Panc1 (cell line): ENCODE measurements at places on chromosomes 5 and 9. TPM values are rescaled to one million over a fixed set of nuclear protein-coding genes. Genes with fewer than 3 reads are reported as not detected.

Gene TXNDC8
- not detected for total RNA-seq

- no peak for DNase-seq
- no peak overlapping the region for H3K4me3 ChIP-seq
- H3K36me3 ChIP-seq: no peaks in the 10 kb centered on the region
- no peaks in the 10 kb centered on the region for H3K27me3 ChIP-seq
- no peaks in the 10 kb centered on the region for H3K4me1 ChIP-seq
- no peak overlapping the region for H3K27ac ChIP-seq
Measured at GRCh38 chr5:177607452-177608192, 7.7 kb downstream of the B4GALT7 start.

DNA sequence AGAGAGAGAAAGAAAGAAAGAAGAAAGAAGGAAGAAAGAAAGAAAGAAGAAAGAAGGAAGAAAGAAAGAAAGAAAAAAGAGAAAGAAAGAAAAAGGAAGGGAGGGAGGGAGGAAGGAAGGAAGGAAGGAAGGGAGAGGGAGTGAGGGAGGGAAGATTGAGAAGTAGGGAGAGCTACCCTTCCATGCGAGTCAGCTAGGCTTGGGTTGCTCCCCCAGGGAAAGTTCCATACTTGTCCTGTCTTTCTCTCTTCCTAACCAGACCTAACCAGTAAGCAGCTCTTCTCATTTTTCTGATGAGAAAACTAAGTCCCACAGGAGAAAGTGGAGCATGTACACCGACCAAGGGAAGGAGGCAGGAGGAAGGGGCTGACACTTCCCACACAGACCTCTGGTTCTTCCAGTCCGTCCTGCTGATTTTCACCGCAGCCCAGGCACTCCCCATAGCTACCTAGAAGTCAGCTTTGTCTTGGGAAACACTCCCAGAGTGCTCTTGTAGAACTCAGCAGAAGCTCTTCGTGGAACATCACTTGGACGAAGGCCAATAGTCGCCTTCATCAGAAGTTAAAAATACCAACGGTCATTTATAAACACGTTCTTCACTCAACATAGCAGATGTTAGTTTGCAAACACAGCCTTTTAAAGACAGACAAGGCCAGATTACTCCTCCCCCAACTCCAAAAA, 29.0 kb upstream of the ENTREP1 start:
- no peak for DNase-seq
- no peak overlapping the region for H3K4me3 ChIP-seq
- no peaks in the 10 kb centered on the region for H3K36me3 ChIP-seq

GRCh38 chr5:168324859-168325630, 33.6 kb downstream of the WWC1 start:
- H3K4me3 ChIP-seq: no peak overlapping the region
- no peaks in the 10 kb centered on the region for H3K27me3 ChIP-seq
- peaks cover 14% of the 10 kb centered on the region for H3K4me1 ChIP-seq
- no peak for DNase-seq

DNA sequence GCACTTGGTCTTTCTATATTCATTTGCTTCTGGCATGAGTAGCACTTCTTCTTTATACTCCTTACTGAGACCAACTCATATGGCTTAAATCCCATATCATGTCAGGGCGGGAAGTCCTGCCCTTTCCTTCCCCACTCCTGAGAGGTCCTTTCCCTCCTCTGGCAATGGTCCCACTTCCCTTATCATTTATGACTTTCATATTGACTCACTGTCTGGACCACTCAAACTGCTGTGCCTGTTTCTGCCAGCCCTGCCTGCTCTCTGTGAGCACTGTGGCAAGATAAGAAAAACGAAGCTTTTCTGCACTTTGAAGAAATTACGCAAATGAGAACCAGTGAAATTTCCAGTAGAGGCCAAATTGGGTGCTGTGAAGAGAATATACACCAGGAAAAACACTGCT, 58.1 kb downstream of the ZNF474 start:
- H3K27ac ChIP-seq: no peak overlapping the region
- no peaks in the 10 kb centered on the region for H3K4me1 ChIP-seq
- no peaks in the 10 kb centered on the region for H3K27me3 ChIP-seq
- H3K4me3 ChIP-seq: no peak overlapping the region

GRCh38 chr9:122133263-122133983, 26.2 kb downstream of the NDUFA8 start:
- H3K36me3 ChIP-seq: no peaks in the 10 kb centered on the region
- H3K27ac ChIP-seq: no peak overlapping the region
- H3K4me3 ChIP-seq: no peak overlapping the region
- no peak for DNase-seq

DNA sequence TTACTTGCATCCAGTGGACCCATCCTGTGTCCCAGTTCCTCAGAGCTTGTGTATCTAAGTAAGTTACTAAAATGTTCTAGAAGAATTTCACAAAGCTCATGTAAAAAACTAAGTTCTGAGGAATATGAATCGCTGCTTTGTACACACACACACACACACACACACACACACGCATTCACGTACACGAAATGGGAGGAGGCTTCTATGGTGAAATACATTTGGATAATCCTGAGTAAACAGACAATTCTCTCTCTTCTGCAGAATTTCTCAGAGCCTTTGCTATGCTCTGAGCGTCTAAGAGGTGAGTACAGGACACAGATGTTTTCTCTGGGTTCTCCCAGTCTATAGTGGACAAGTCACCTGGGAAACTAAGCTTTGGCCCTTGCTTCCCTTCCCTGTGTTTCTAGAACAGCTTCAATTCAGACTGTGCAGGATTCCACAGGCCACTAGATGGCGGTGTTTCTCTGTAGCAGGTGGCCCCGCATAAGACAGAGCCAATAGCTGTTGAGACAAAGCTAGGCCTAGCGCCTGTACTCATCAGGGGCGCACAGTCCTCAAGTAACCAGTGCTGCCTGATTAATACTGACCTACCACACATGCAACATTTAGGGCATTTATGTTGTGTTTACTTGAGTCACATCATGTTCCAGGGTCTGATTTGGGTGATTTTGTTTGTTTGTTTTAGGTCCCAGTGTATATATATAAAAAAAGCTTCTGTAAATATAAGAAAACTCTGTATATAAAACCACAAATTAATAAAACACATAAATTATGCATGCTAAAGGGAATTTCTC, 114.8 kb downstream of the LIFR start:
- no peaks in the 10 kb centered on the region for H3K27me3 ChIP-seq
- no peak overlapping the region; the same call in 1 of the 2 replicates for H3K27ac ChIP-seq
- DNase-seq: peak; percentile 89
- 0 out of 2 replicates have a peak, but pooled peaks cover 5% of the 10 kb centered on the region for H3K4me1 ChIP-seq
- no peak overlapping the region for H3K4me3 ChIP-seq

Gene CCL27
- total RNA-seq: 0.95 TPM

- no peaks in the 10 kb centered on the region for H3K27me3 ChIP-seq
- H3K4me3 ChIP-seq: no peak overlapping the region
- no peaks in the 10 kb centered on the region for H3K36me3 ChIP-seq
- no peak overlapping the region for H3K27ac ChIP-seq
- no peaks in the 10 kb centered on the region for H3K4me1 ChIP-seq
Measured at GRCh38 chr5:28734396-28734795, 1696.0 kb upstream of the CDH9 start.

- H3K36me3 ChIP-seq: no peaks in the 10 kb centered on the region
- no peak overlapping the region for H3K27ac ChIP-seq
- no peaks in the 10 kb centered on the region for H3K4me1 ChIP-seq
- no peaks in the 10 kb centered on the region for H3K27me3 ChIP-seq
- H3K4me3 ChIP-seq: no peak overlapping the region
Measured at GRCh38 chr5:60415443-60415842, 284.5 kb downstream of the DEPDC1B start.

Gene TMC1
- 0.36 TPM for total RNA-seq

DNA sequence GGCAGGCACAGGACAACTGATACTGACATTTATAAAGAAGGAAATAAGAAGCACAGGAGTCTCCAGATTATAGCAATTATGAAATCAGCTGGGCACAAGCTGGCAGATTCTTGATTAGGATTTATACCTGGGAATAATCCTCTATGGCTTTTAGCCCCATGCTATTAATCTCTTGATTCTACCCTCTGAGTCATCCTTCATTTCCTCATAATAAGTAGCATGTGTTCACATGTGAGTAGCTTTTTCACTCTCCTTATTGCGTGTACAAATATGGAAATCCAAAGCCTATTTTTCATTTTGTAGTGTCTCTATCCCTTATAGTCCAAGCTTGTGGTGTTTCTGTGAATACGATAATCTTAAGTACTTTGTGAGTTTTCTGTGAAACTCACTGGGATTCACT, 185.0 kb upstream of the PRLR start:
- no peak overlapping the region for H3K27ac ChIP-seq
- no peaks in the 10 kb centered on the region for H3K4me1 ChIP-seq
- no peak overlapping the region for H3K4me3 ChIP-seq

GRCh38 chr5:12335938-12336337, 431.7 kb upstream of the CTNND2 start:
- no peaks in the 10 kb centered on the region for H3K4me1 ChIP-seq
- no peak for DNase-seq
- no peak overlapping the region for H3K4me3 ChIP-seq

- H3K4me3 ChIP-seq: no peak overlapping the region
- no peaks in the 10 kb centered on the region for H3K27me3 ChIP-seq
- H3K27ac ChIP-seq: no peak overlapping the region
- no peak for DNase-seq
Measured at GRCh38 chr9:119283078-119283794, 86.0 kb downstream of the BRINP1 start.

Gene SGCD
- not detected for total RNA-seq

Gene LHX6
- 0.62 TPM for total RNA-seq

GRCh38 chr5:158699298-158699880, 400.3 kb downstream of the EBF1 start:
- H3K4me3 ChIP-seq: no peak overlapping the region
- DNase-seq: no peak
- no peaks in the 10 kb centered on the region for H3K36me3 ChIP-seq
- peaks cover 6% of the 10 kb centered on the region for H3K27me3 ChIP-seq
- H3K27ac ChIP-seq: no peak overlapping the region
- H3K4me1 ChIP-seq: no peaks in the 10 kb centered on the region

- H3K27ac ChIP-seq: no peak overlapping the region
- H3K4me3 ChIP-seq: no peak overlapping the region
- H3K36me3 ChIP-seq: no peaks in the 10 kb centered on the region
- no peaks in the 10 kb centered on the region; the same call in 1 of the 2 replicates for H3K27me3 ChIP-seq
- H3K4me1 ChIP-seq: no peaks in the 10 kb centered on the region
Measured at GRCh38 chr5:73985145-73985544, 359.1 kb downstream of the ARHGEF28 start.

- peaks cover 4% of the 10 kb centered on the region for H3K4me1 ChIP-seq
- H3K27me3 ChIP-seq: no peaks in the 10 kb centered on the region
- no peak overlapping the region for H3K27ac ChIP-seq
- DNase-seq: no peak
- H3K4me3 ChIP-seq: no peak overlapping the region
Measured at GRCh38 chr9:114558027-114558675, 29.4 kb upstream of the ATP6V1G1 start.

Gene JAKMIP2
- total RNA-seq: not detected

Gene PCDHGA3
- not detected for total RNA-seq

Gene PCDHA4
- total RNA-seq: 3.1 TPM

DNA sequence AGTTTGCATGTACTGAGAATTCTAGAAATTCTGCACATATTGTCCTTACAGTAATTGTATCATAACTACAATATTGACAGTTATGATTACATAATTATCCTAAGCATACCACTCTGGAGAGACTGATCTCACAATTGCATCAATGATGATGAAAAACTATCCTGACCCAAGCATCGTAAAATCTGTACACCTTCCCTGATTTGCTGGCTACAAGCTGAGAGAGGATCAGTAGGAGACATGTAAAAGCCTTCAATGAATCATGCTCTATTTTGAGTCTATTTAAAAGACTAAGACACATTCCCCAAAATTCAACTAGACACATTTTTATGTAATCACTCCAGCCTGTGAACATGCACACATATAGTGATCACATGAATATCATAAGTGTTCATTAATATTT, 1833.8 kb downstream of the EFNA5 start:
- no peaks in the 10 kb centered on the region for H3K4me1 ChIP-seq
- H3K27ac ChIP-seq: no peak overlapping the region
- no peaks in the 10 kb centered on the region for H3K27me3 ChIP-seq
- no peak overlapping the region for H3K4me3 ChIP-seq
- H3K36me3 ChIP-seq: no peaks in the 10 kb centered on the region

Gene DNAJC18
- 8.8 TPM for total RNA-seq

DNA sequence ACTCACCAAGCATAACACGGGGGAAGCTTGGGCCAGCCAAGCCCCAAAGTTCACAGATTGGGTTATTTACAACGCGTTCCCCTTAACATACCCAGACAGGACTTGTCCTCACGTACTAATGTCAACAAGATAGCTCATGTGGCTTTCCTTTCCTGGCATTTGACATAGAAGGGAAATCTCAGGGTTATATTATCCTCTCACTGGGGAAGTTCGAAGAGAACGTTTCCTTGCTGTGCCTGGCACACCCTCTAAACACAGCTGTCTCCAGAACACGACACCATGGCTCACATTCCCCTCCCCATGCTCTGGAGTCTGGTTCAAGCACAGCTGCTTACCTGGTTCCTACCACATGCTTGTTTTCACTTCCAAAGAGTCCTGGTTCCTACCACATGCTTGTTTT, 46.8 kb upstream of the OTULINL start:
- no peak overlapping the region for H3K27ac ChIP-seq
- H3K36me3 ChIP-seq: no peaks in the 10 kb centered on the region
- no peaks in the 10 kb centered on the region for H3K4me1 ChIP-seq
- no peak overlapping the region for H3K4me3 ChIP-seq
- no peak for DNase-seq
- no peaks in the 10 kb centered on the region for H3K27me3 ChIP-seq

- H3K4me1 ChIP-seq: peaks cover 19% of the 10 kb centered on the region
- peak overlapping the region; percentile 65 for H3K4me3 ChIP-seq
- H3K27me3 ChIP-seq: no peaks in the 10 kb centered on the region; the same call in 1 of the 2 replicates
- no peak for DNase-seq
- H3K36me3 ChIP-seq: no peaks in the 10 kb centered on the region
Measured at GRCh38 chr9:109496841-109497225, 1.3 kb downstream of the PTPN3 start.

- no peak overlapping the region for H3K4me3 ChIP-seq
- H3K27ac ChIP-seq: no peak overlapping the region
- DNase-seq: no peak
- H3K27me3 ChIP-seq: no peaks in the 10 kb centered on the region
- no peaks in the 10 kb centered on the region for H3K4me1 ChIP-seq
- H3K36me3 ChIP-seq: no peaks in the 10 kb centered on the region
Measured at GRCh38 chr5:12217039-12217438, 312.8 kb upstream of the CTNND2 start.
